NCI-H446 (cell line): ENCODE measurements at places on chromosomes 13 and 19.

DNA sequence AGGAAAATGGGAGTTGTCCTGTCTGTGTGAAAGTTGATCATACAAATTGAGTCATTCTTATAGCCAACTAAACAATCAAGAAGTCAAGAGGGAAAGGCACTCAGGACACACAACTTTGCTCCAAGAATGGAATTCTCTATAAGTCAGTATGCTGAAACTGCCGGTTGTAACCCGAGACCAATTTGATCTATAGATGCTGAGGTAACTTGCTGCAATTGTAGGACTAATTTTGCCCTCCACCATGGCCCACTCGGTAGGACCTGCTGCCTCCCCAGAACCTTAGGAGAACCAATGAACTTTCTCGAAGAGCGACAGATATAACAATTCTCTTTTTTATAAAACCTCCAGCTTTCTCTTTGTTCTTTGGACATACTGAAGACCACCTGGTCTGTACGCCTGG lies 157.0 kb downstream of the RNF17 start:
- no peak for DNase-seq

DNA sequence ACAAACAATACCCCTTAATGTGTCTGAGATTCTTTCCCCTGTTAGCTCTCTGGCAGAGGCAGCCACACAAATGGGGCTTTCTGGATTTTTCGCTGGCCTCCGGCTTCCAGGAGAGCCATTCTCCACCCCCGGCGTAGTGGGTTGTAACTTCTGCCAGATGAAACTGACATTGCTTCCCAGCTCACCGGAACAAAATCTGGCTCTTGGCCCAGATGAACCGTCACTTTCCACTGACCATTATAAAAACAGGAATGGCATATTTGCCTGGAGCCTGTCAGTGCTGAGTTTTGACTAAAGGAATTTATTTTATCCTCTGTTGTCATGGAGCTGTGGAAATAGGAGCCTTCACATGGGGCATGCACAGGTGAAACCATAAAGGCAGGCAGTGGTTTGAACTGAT lies 120.6 kb upstream of the GPR12 start:
- no peak for DNase-seq

DNA sequence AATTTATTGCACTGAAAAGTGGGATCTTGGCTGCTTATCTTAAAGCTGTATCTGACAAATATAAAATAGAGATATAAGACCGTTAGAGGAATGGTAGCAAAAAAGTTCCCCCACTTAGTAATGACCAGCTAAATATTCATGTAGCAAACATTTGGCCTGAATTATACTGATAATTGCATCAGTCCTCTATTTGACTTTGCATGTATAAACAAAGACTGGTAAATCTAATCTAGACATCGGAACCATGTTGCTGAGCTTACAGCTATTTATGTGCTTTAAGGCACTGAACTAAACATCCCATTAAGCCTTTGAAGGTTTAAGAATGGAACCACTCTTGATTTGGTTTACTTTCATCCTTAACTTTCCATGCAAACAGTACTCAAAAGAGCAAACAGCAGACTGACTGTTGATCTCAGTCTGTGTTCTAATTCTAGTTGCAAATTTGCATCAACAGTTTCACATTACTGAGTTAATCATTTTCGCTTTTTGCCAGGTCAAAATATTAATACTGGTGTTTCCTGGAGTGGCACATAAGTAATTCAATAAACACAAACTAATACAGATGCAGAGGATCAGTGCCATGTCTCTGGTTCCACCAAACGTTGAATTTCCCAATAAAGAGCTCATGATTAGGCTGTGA lies 203.5 kb upstream of the HTR2A start:
- no peak for DNase-seq

GRCh38 chr19:58513213-58513693 lies 1.5 kb upstream of the SLC27A5 start:
- no peak for DNase-seq
